Activated CD4-positive, alpha-beta T cell treated with anti-CD3 and anti-CD28 coated beads for 4 hours (primary cell): ENCODE measurements at places on chromosomes 2 and 18.

DNA sequence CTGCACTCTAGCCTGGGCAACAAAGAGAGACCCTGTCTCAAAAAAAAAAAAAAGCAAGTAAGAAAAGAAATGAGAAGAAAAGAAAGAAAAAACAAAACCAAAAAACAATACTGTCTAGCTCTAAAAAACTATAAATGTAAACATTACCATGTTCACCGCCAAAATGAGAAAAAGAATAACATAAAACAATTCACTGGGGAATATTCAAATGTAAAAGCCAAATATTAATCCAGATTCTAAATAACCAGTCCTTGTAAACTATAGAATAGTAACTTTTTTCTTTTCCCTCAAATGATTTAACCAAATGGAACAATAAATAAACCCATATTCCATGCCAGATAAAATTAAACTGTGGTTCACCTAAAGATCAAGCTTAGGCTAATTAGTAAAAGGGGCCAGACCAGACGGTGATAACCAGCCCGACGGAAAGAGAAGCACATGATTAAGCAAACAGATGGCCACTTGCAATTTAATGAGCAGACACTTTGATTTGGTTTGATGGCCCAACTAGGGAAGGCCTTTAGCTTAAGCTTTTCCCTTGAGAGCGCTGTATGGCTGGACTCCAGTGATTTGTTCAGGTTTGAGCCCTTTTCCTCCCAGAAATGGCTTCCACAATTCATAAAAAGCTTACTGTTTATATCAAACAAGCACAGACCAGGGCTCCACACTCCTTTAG, 39.4 kb upstream of the ZNF397 start:
- no peak for DNase-seq

GRCh38 chr2:23478933-23479683, 94.1 kb downstream of the KLHL29 start:
- no peak for DNase-seq

GRCh38 chr2:74915743-74916142, 42.7 kb upstream of the POLE4 start:
- no peak for DNase-seq

DNA sequence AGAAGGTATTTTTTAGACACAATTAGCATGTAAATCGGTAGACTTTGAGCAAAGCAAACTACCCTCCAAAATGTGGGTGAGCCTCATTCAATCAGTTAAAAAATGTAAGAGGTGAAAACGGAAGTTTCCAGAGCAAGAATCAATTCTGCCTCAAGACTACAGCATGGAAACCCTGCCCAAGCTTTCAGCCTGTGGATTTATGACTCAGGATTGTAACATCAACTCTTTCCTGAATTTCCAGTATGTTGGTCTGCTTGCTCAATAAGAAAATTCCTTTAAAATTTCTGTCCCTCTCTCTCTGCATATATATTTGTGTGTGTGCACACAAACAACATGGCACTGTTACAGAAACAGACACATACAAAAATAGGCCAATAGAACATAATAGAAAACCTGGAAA, 228.6 kb upstream of the DOK6 start:
- no peak for DNase-seq

DNA sequence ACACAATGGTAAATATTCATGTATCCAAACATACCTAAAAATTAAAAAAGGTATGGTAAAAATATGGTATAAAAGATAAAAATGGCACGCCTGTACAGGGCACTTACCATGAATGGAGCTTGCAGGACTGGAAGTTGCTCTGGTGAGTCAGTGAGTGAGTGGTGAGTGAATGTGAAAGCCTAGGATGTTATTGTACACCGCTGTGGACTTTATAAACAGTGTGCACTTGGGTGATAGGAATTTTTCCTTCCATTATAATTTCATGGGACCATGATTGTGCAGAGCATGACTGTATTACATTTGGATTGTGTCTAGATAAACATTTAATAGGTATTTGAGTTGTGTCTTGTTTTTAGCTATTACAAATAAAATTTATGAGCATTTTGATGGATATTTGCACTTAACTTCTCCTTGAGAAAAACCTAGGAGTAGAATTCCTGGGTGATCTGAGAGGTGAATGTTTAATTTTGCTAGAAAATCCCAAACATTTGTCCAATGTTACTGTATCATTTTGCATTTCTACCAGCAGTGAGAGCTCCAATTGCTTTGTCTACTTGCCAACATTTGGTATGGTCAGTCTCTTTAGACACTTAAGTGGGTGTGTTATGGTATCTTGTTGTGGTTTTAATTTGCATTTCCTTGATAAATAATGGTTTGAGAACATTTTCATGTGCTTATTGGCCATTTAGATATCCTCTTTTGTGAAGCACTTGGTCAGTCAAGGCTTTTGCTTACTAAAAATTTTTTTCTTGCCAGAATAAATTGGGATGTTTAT, 81.7 kb downstream of the BCL2L11 start:
- no peak for DNase-seq

DNA sequence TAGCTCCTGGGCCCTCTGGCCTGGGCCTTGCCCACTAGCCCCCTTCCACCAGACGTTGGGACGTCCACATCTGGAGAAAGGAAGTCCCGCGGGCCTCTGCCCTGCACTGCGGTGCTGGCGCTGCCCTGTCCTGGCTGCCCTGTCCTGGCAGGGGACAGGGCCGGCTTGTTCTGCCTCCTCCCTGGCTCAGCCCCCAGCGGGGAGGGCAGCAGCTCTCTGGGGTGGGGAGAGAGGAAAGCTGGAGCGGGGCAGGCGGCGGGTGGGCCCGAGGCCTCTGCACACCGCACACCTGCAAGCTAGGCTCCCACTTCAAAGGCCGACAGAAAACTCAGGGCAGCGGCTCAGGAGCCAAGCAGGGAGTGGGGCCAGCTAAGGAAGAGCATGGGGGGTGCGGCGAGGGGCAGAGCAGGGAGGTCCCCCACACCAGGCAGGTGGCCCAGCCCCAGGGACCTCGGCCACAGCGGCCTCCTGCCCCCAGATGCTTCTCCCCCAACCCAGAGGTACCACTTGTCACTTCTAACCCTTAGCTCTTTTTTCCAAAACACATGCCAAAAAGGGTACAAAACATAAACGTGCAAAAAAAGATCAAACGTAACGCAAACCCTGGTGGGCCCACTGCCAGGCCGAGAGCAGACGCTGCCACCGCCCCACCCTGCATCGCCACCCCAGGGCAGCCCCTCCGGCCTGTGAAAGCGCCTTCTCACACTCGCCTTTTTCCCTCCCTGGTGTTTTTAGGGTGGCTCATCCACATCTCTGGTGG, 13.5 kb downstream of the SNED1 start:
- DNase-seq, result no peak

- no peak for DNase-seq
Measured at GRCh38 chr2:22035361-22035830, 911.6 kb downstream of the TDRD15 start.

DNA sequence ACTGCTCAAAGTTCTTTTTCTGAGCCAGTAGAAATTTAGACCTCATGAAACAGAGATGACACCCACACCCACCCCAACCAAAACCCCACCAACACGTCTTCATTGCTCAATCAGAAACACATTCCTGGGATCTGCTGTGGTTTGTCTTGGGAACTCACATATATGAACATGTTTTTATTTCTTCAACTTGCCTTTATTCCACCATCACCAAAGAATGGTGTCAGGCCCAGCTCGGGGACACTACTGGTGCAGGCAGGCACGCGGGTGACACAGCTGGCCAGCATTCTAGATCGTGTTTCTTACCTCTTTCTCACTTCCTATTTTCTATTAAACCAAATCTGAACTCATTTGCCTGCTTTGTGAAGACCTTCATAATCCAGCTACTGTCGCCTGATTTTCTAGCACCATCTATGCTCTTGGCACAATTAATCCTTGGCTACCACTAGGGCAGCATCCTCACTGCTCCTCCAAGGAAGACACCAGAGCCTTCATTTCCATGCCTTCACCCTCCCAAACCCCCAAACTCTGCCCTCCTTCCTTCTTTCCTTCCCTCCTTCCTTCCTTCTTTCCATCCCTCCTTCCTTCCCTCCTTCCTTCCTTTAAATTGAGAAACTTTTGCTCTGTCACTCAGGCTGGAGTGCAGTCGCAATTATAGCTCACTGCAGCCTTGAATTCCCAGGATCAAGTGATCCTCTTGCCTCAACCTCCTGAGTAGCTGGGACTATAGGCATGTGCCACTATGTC, 157.1 kb downstream of the BCL2 start:
- DNase-seq, result peak; percentile 37

DNA sequence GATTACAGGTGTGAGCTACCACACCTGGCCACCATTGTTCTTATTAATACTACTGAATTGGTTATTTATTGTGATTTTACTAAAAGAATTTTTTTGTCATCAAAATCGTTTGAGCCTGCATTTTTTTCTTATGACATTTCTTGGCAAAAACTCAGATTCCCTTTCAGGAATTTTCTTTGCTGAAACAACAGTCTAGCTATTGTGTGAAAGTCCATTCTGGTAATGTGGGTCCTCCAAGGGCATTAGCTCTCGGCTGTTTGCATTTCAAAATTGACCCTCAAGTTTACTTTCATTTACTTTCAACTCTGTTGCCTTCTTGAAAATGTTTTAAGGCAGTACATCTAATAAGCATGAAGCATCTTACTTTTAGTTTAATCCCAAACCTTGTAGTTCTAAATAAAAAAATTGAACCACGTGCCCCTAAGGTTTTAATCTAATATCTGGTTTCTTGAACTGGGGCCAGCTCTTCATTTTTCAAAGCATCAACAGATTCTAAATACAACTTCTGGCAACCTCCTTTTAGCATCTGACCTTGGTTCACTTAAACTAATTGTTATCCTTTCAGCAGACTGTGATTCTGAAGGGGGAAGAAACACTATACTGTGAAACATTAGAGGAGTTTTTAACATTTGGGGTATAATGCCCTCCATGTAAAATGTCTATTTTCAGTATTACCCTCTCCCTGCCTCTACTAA, 325.2 kb upstream of the RAB12 start:
- DNase-seq, result no peak

DNA sequence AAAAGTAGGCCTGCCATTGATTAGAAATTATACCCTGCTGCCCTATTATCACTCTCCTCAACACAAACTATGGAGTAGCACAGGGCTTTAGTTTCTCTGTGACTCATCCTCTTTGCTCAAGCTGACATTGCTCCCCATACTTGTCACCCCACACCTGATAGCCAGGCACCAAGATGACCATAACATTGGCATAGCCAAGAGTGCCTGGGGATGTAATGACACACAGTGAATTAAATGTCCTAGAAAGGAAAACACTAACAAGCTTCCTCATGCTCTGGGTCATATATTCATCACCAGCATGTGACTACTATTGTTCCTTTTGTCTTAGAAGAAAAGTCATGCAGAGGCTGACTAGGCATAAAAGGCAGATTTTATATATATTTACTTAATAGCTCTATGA, 137.8 kb upstream of the RND3 start:
- DNase-seq, result no peak

DNA sequence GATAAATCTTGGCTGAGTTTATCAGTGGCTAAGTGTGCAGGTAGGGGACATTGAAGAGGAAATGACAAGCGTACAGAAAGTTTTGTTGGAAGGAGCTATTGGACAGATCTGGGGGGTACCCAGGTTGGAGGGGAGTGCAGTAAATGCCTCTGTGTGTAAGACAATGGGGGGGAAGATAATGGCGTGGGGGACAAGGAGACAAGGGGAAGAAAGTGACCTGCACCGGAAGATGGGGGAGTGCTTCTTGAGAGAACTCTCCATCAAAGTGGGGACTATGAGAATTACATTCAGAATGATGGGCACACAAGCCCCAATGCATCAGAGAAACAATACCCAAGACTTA, 190.0 kb downstream of the ALPK2 start:
- no peak for DNase-seq

DNA sequence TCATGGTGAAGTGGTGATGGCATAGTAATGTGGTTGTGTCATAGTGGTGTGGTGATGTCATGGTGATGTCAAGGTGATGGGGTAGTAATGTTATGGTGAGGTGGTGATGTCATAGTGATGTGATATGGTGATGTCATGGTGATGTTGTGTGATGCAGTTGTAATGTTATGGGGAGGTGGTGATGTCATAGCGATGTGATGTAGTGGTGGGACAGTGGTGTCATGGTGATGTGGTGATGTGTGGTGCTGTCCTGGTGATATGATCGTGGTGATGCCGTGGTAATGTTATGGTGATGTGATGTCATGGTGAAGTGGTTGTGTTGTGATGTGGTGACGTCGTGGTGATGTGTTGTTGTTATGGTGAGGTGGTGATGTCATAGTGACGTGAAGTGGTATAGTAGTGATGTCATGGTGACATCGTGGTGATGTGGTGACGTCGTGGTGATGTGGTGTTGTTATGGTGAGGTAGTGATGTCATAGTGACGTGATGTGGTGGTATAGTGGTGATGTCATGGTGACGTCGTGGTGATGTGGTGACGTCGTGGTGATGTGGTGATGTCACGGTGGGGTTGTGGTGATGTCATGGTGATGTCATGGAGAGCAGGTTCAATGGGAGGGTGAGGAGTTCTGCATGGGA, 242.7 kb upstream of the MYT1L start:
- no peak for DNase-seq

DNA sequence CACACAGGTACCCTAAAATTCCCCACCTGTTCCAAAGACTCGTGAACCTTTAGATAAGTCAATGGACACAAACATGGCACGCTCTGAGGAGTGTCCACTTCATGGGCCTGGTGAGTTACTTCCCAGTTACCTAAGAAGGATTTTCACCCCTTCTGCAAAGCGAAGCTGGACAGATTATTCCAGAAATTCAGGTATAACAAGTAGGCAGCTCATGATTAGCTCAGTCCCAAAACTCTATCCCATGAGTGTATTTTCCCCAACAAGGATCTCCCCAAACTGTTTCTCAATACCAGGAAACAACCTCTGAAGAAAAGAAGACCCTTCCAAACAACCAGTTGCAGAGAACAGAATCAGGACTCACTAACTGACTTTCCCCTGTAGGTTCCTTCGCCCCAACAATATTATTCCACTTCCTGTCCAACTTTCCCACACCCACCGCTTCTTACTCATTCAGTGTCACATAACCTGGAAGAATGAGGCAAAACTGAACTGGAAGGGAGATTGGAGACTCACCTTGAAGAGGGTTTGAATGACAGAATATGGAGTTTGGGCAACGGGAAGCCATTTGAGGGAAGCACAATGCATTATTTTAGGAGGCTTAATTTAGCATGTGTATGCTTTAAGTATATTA, 120.1 kb downstream of the ANTXR1 start:
- no peak for DNase-seq

DNA sequence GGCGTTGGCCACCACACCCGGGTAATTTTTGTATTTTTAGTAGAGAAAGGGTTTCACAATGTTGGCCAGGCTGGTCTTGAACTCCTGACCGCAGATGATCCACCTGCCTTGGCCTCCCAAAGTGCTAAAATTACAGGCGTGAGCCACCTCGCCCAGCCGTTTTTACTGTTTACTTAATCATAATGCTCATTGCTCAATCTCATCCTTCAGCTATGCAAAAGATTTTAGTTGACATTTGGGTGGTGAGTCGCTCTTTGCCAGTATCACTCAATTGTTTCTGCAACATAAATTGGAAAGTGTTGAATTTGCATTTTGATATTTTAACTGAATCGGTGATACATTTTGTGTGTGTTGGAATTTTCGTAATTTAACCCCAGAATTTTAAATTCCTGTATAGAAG, 7.8 kb upstream of the ZNF532 start:
- DNase-seq, result no peak
